ENCODE measurements at places on chromosomes 6 and 20.

GRCh38 chr6:41022294-41022693, 16.7 kb downstream of the UNC5CL start:
- DNase-seq, result no peak

- peak; percentile 71 for DNase-seq
Measured at GRCh38 chr6:149212892-149213801, 104.4 kb upstream of the TAB2 start.

- DNase-seq, result peak; percentile 38
Measured at GRCh38 chr6:20811109-20811761, 277.0 kb downstream of the CDKAL1 start.

- no peak for DNase-seq
Measured at GRCh38 chr6:167957626-167958025, 39.8 kb upstream of the KIF25 start.

GRCh38 chr20:24118441-24119175, 130.0 kb upstream of the GGTLC1 start:
- no peak for DNase-seq
